ENCODE measurements at places on chromosomes 12 and 14.

DNA sequence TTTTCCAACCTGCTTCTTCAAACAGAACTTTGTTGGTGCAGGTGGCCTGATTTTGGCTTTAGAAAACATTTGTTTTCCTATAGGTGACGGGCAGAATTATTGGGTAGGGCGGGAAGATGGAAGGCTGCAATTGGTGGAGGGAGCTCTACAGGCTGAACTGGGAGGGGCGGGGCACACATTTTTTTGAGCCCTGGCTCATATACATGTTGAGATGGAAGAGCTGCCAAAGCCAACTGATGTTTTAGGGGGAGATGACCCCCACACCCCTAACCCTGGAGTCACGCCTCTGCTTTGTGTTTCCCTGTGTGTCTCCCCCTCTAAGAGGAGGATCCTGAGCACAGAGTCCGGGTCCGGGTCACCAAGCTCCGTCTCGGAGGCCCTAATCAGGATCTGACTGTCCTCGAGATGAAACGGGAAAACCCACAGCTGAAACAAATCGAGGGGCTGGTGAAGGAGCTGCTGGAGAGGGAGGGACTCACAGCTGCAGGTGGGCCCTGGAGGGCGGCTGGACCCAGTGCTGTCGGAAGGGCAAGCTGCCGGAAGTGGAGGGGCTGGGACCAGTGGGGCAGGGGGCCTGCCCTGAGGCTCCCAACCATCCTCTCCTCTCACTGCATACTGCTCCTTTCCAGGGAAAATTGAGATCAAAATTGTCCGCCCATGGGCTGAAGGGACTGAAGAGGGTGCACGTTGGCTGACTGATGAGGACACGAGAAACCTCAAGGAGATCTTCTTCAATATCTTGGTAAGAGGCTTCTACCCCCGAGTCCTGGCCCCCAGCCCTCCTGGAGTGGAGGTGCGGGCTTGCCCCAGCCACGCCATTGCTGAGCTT, 18.6 kb downstream of the AGAP2 start:
- no peak for DNase-seq

GRCh38 chr12:126397071-126397581, 1331.9 kb downstream of the AACS start:
- DNase-seq, result no peak

- no peak for DNase-seq
Observed at GRCh38 chr14:100731846-100732765, 5.4 kb downstream of the DLK1 start.

GRCh38 chr12:19520646-19521415, 81.5 kb downstream of the AEBP2 start:
- no peak for DNase-seq

DNA sequence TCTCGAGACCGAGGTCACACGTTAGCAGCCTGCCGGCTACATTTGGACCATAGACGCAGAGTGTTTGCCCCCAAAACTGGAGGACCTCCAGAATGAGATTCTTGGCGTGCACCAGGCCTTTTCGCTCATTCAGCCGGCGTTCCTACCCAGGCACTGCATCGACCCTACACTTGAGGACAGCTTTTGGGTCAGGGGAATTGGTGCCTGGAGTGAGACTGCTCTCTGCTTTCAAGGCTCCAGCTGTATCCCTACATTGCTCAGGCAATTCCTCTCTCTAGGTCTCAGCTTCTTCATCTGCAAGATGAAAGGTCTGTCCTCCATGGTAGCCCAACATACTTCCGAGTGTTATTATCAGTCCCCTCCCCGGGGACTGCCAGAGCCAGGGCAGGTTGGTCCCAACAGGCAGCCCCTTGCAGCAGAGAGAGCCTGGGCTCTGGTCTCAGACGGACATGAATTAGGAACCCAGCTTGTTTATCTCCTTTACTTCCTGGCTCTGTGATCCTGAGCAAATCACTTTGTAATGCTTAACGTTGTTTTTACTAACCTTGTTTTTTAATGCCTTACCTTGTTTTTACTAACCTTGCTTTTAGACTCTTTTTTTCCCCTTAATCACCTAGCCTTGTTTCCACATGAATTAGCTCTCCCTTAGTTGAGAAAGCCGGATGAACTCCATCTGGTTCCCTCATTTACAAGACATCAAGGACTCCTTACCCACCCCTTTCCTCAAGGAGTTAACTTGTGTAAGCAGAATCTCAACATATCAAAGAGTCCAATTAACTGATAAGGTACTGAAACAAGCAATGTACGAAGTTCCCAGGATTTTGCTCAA, 892 bp downstream of the TCHP start:
- DNase-seq, result peak; percentile 49

DNA sequence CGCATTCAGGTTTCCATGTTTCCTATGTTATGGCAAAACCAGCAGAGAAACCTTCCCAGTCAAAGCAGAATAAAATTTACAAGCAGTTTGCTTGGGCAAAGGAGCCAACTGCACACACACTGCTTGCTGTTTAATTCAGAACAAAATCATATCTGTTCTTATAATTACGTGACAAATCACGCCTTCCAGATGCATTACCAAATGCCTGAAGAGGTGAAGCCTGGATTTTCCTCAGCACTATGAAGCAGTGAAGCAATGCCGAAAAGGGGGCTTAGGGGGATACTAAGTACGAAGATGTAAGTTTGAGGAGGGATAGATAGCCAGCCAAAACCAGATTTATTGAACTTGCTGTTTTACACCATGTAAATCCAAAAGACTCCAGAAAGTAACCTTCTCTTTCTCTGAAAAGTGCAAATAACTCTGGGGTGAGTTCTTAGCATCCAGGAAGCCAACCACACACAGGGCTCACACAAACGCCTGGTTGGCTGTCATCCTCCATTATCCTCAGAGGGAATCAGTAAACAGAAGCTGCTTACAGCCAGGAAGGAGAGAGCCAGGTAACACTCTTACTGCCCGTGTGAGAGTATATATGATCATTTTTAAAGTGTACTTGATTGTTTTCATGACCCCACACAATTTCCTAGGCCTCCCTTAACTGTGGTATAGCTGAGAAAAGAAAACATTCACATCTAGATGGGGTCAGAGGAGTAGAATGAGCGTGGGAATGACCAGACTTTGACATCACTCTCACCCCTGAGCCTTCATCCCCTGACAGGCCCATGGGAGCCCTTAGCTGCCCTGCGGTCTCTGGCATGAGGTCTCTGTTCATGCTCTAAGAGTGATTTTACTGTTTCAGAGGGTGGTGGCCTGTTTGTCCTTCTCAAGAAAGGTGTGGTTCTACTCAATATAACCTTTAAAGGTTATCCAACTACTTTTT, 442.5 kb downstream of the EGLN3 start:
- DNase-seq, result no peak

DNA sequence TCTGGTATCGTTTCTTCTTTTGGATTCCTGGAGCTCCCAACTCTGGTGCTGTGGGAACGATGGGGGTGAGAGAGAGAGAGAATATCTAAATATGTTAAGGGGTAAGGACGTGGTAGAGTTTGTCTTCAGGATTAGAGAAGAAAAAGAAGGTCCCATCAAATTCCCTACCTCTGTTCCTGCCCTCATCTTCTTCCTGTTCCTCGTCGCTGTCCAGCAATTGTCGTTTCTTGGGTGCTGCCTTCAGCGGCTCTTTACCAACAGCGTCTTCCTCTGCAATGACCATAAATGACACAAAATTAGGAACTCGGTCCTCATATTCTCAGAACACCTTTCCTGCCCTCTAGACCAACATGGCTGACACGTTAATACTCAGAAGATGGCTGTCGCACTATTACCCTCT, 31.5 kb downstream of the TIMELESS start:
- DNase-seq, result no peak

DNA sequence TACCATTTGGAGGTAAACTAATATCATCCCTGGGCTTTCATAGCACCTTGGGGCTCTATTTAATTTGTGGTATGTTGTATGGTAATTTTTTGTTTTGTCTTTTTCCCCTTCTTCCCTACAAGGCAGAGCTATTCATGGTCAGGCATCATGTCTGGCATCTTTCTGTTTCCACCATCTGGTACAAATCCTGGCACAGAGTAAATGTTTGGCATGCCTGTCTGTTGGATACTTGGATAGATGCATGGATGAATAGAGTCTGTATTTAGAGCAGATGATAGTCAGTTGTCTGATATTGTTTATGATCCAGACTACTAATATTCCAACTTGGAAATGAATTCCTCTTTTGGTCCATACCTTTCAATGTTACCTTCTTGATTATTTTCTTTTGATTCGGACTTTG, 139.8 kb downstream of the NEDD1 start:
- DNase-seq, result no peak

DNA sequence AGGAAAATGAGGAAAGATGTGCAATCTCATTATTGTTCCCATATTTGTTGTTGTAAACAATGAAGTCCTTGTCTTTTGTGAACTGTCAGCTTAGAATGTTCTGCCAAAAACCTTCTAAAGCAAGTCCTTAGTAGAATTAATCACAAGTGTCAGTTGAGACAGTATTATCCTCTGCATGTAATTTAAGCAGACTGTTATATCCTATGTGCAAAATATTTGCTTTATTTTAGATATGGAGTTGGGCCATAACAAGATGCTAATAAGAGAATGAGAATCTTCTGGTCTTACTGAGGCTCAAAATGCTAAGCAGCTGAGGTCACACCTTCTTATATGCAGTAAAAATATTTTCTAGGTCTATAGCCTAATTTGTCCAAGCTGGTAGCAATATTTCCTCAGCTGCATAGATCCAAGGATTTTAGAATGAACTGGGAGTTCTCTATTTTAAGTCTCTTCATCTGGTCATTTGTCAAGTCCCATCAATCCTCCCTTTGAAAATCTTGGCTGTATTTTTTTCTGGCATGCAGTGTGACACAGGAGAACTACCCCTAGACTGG, 222.3 kb upstream of the NAV3 start:
- no peak for DNase-seq

- no peak for DNase-seq
Observed at GRCh38 chr14:65333943-65334687, 78.4 kb upstream of the FUT8 start.

DNA sequence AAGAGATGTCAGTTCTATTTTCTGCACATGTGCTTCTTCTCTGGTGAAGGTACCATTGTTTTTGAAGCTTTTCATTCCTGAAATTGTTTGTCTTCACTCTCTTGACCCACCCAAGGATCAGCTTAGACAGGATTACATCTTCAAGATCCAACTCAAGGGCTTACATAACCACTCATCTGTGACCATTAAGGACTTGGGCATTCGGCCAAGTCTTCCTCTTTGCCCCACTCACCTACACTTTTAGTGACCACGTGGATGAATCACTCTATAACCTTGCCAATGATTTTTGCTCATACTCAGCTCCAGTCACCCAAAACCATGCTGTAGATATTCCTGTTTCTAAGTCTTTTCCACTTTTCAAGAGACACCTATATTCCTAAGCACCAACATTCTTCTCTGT, 36.5 kb upstream of the SSTR1 start:
- no peak for DNase-seq

DNA sequence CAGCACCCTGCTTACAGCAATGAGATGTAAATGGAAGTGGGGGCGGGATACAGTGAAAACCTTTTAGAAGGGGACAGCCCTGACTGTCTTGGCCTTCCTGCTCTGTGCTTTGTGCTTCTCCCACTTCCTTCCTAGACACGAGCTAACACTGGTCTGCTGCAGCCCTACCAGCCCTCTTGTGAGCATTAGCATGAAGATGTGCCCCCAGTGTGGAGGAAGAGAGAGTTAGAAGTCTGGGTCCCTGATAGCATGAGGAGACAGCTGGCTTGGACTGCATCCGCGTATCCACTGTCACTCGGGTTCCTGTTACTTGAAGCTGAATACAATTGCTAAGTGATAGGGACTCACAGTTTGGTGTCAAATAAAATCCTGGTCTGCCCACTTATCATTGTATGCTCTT, 248.1 kb upstream of the SOX5 start:
- DNase-seq, result no peak

DNA sequence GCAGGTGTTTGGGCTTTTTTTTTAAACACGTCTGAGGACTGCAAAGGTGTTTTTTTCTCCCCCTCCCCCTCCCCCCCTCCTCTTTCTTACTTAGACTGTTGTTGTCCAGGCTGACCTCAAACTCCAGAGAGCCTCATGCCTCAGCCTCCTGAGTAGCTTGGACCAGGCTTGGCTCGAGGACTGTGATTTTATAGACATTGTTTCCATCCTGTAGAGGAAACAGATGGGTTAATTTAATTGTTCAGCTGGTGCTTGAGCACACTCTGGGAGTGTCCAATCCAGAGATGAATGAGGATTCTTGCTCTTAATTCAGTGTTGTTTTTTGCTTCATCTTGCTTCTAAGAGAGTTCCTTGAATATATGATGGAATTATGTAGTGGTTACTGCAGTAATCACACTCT, 42.1 kb downstream of the RASSF3 start:
- DNase-seq, result no peak

DNA sequence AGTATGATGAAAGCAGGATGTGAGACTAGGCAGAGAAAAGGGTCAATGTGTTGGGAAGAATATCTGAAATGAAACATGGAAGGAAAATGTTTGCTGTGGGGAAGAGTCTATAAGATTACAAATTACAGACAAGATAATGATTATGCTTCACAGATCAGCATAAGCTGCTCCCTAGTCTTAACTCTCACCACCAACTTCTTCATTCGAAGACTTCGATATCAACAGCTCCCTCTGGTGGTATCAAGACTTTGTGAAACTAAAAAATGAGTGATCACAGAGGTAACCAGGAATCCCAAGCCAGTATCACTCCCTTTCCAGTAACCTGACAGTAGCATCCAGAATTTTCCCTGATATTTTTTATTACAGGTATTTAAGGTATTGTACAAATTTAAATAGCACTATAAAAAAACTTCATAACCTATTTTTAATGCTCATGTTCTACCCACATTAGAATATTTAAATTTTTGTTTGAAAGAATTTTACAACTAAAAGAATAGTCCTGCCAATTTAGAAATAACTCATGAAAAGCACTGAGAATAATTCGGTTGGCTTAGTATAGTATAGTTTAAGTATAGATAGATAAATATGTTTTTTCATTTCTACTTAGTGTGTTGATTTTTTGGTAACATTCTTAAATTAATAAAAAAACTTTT, 84.4 kb downstream of the C2CD5 start:
- peak; percentile 83 for DNase-seq

DNA sequence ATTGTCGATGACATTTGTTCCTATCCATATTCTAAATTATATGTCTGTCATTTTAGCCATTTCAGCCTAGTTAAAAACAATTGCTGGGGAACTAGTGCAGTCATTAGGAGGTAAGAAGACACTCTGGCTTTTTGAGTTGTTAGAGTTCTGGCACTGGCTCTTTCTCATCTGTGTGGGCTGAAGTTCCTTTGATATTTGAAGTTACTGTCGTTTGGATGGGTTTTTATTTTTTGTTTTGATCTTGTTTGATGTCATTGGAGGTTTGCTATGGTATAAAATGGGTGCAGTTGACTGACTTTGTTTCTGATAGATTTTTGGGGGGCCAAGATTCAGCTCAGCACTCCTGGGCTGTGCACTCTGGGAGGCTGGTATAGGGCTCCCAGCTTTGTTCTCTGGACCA, 20.7 kb upstream of the CD69 start:
- no peak for DNase-seq

DNA sequence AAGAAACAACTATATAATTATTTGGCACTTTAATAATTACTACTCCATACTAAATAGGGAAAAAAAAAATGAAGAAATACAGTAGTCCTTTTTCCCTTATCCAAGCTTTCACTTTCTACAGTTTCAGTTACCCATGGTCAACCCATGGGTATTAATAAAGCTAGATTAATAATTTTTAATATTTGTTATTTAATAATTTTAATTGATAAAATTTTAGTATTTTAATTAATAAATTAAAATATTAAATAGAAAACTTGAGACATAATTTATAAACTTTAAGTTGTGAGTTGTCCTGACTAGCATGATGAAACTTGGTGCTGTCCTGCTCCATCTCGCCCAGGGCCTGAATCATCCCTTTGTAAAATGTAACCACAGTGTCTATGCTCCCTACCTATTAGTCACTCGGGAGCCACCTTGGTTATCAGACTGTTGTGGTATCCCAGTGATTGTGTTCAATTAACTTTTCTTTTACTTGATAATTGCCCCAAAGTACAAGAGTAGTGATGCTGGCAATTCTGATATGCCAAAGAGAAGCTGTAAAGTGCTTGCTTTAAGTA, 71.8 kb downstream of the PAWR start:
- DNase-seq, result no peak
